ENCODE measurements at places on chromosomes 13 and 19. TPM values are rescaled to one million over a fixed set of nuclear protein-coding genes. Genes with fewer than 3 reads are reported as not detected.

IGSF23 gene
- not detected for total RNA-seq

DNA sequence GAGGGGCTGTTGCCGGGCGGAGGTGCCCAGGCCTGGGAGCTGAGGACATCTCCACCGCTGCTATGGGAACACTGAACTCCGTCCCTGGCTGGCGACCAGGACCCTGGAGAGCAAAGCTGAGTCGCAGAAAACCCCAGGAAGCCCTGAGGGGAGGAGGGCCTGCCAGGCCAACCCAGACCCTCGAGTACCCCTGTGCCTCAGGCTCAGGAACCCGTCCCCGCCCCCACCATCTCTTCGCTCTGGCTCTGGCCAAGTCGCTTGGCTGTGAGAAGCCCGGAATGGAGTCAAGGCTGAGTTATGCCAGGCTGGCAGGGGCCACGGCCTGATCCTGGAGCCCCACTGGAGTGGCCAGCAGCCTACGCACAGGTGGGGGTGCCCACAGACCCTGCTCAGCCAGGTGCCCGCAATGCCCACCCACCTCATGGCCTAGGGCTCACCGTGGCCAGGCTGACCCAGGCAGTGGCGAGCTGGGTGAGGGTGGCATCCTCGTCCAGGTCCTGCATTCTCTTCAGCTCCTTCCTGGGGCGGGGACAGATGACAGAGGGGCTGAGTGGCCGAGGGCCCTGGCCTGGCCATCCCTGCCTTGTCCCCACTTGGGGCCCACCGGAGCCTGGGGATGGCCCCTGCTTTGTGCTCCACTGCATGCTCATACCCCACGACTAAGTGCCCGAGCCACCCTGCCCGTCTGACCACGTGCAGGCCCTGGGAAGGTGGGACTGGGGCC is 8.5 kb upstream of the CERS1 start:
- no peaks in the 10 kb centered on the region for H3K4me1 ChIP-seq
- peaks cover 4% of the 10 kb centered on the region for H3K27me3 ChIP-seq
- peaks cover 22% of the 10 kb centered on the region for H3K36me3 ChIP-seq
- no peak overlapping the region for H3K4me3 ChIP-seq
- no peak for DNase-seq

CFAP97D2 gene
- not detected for total RNA-seq

DNA sequence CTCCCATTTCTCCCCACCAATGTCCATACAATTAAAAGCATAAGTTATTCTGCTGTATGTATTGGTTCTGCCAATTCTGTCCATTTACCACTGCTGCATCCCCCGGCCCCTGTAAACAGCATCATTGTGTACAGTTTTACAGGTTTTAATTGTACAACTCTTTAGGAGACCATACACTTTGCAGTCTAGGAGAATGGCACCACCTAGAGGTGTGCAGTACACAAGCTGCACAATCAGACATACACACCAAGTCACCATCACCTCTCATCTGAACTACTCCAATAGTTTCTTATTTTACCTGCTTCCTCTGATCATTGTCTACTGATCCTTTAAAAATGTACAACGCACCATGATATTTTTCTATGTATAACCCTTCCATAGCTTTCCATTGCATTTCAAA is 855.9 kb upstream of the KLHL1 start:
- H3K4me3 ChIP-seq: no peak overlapping the region
- no peaks in the 10 kb centered on the region for H3K4me1 ChIP-seq
- no peak overlapping the region for H3K27ac ChIP-seq
- no peaks in the 10 kb centered on the region for H3K36me3 ChIP-seq
- H3K27me3 ChIP-seq: no peaks in the 10 kb centered on the region
- DNase-seq: no peak

RBM26 gene
- 49.5 TPM for total RNA-seq

DNA sequence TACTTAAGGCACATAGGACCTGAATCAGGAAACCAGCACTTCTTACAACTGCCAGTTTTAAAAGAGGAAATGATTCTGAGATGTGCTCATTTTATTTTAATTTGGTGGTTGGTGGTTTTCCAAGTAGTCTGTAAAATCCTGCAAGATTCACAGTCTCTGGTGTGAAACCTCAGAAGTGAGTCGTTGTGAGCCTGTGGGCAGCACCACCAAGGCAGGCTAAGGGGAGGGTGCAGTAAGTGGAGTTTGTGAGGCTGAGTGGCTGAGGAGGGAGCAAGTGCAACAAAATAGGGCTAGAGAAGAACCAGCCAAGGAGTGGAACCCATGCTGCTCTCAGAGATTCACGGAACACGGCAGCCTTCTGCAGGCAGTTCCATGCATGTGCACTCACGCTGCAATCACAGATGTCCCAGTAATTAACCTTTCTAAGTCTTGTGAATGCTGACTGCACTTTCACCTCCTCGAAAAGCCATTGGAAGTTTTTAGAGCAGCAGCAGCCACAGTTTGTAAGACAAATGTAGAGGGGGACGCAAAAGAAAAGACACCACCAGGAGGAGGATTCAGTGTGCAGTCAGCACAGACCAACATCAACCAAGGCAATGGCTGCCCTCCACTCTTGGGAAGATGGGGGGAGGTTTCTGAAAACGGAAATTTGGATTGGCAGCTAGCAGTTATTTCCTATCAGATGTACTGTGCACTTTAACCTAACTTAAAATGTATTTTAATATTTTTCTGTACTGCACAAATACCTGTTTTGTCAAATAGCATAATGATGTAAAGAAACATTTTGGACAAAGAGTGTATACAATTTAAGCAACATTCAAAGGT is 44.9 kb downstream of the ESD start:
- no peak overlapping the region for H3K4me3 ChIP-seq
- H3K4me1 ChIP-seq: peaks cover 3% of the 10 kb centered on the region

GRCh38 chr13:102267191-102267590 is 134.7 kb downstream of the FGF14 start:
- H3K27ac ChIP-seq: no peak overlapping the region
- no peaks in the 10 kb centered on the region for H3K4me1 ChIP-seq
- H3K36me3 ChIP-seq: no peaks in the 10 kb centered on the region
- no peak overlapping the region for H3K4me3 ChIP-seq

DNA sequence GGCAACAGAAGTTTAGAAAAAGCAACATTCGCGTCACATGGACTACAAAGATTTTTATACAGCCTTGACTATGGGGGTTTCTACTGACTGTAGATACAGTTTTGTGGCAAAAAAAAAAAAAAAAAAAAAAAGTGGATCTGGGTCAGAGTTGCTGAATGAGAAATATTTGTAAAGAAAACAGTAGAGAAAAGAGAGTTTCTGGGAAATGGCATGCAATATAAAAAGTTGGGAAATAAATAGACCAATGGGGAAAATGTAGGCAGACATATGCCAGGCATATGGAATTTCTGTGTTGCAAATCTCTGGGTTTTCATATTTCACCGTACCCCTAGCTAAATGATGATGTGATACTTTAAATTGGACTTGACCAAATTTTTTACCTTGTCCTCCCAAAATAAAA is 315.3 kb downstream of the EFNB2 start:
- H3K36me3 ChIP-seq: no peaks in the 10 kb centered on the region
- H3K27me3 ChIP-seq: no peaks in the 10 kb centered on the region
- DNase-seq: no peak
- no peaks in the 10 kb centered on the region for H3K4me1 ChIP-seq

LILRA1 gene
- not detected for total RNA-seq

PROZ gene
- not detected for total RNA-seq

DNA sequence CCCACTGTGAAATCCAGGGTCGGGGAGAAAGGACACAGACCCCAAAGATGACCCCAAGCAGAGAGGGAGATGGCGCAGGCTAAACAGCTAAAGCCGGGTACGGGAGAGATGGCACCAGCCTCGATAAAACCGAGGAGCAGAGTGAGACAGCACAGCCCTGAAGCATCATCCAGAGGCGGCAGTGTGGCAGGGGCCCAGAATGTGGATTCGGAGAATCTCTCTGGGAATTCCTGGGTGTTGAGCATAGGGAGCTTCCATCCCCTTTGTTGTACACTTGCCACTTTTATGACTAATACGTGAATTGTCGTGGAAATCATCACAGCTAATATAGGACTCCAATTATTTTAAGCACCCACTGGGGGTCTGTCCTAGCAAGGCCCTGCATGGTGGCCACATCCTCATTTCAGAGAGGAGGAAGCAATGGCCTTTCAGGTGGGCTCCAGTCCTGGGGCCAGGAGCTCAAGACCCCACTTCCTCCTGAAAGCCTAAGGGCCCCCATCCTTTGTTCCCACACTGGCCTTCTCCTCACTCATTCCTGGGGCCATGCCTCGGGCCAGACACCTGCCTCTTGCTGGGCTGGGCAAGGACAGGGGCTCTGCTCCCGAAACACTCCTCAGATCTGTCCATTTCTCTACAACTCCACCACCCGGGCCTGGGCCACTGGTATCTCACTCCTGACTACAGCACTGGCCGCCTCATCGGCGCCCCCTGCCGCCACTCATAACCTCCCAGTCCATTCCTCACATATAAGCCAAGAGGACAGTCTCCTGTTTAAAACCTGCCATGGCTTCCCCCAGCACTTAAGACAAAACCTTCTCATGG is 29.3 kb upstream of the ATP1A3 start:
- H3K27ac ChIP-seq: no peak overlapping the region
- peak; percentile 55 for DNase-seq
- H3K36me3 ChIP-seq: peaks cover 11% of the 10 kb centered on the region
- H3K4me3 ChIP-seq: no peak overlapping the region
- no peaks in the 10 kb centered on the region for H3K4me1 ChIP-seq

APC2 gene
- 1.9 TPM for total RNA-seq

SERPINE3 gene
- total RNA-seq: not detected

PEX11G gene
- 3.8 TPM for total RNA-seq

DNA sequence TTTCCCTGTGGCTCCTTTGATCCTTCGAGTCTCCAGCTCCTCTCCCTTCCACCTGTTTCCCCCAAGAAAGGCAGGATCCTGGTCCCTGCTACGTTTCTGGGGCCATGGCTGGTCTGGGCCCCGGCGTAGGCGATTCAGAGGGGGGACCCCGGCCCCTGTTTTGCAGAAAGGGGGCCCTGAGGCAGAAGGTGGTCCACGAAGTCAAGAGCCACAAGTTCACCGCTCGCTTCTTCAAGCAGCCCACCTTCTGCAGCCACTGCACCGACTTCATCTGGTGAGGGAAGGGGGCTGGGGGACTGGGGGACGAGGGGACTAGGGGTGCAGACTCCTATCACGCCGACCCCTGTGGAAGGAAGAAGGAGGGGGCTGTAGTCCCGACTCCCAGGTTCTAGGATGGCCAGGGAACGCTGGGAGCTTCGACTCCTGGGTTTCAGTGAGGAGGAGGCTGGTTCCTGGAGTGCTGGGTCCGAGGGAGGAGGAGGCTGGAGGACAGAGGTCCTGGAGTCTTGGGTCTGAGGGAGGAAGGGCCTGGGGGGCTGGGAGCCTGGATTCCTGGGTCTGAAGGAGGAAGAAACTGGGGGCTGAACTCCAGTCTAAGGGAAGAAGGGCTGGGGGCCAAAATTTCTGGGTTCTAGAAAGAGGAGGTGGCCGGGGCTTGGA is 524 bp downstream of the PRKCG start:
- H3K4me1 ChIP-seq: peaks cover 10% of the 10 kb centered on the region
- peaks cover 10% of the 10 kb centered on the region for H3K36me3 ChIP-seq
- H3K27ac ChIP-seq: no peak overlapping the region
- H3K4me3 ChIP-seq: peak overlapping the region; percentile 25
- H3K27me3 ChIP-seq: peaks cover 17% of the 10 kb centered on the region

GRCh38 chr13:28044608-28045007 is 55.8 kb downstream of the FLT3 start:
- DNase-seq: no peak
- H3K27ac ChIP-seq: no peak overlapping the region
- H3K4me3 ChIP-seq: no peak overlapping the region

DNA sequence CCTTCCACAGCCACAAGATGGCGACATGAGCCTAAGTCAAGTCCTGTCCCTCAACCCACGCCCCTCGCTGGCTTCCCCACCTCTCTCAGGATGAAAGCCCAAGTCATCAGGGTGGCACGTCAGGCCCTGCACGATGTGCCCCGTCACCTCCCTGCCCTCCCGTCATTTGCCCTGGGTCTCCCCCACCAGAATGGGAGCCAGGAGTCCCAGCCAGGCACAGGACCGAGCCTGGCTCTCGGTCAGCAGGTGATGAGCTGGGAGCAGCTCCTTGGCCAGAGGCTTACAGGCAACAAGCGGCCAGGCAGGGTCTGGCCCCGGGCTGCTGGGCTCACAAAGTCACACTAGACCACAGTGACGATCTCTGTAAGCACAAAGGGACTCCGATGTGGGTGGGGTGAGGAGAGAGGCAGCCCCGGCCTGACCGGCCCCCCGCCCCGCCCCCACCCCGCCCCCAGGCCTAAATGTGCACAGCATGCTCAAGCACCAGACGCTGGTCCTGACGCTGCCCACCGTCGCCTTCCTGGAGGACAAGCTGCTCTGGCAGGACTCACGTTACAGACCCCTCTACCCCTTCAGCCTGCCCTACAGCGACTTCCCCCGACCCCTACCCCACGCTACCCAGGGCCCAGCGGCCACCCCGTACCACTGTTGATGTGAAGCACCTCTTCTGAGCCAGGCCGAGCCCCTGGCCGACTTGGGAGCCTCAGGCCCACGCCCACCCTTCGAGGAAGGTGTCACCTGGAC is 7.3 kb downstream of the MRPL4 start:
- H3K27ac ChIP-seq: no peak overlapping the region
- H3K27me3 ChIP-seq: peaks cover 9% of the 10 kb centered on the region
- H3K4me1 ChIP-seq: no peaks in the 10 kb centered on the region
- peaks cover 27% of the 10 kb centered on the region for H3K36me3 ChIP-seq
- DNase-seq: peak; percentile 93

GRCh38 chr19:40775632-40776022 is 306 bp downstream of the MIA start:
- H3K36me3 ChIP-seq: peaks cover 11% of the 10 kb centered on the region
- H3K27me3 ChIP-seq: peaks cover 3% of the 10 kb centered on the region
- DNase-seq: no peak
- H3K4me3 ChIP-seq: peak overlapping the region; percentile 65
- H3K4me1 ChIP-seq: peaks cover 19% of the 10 kb centered on the region
- no peak overlapping the region for H3K27ac ChIP-seq

LPAR6 gene
- 98.0 TPM for total RNA-seq
